ENCODE measurements at places on chromosomes 12 and 14.

GRCh38 chr14:64935508-64935907 is 7.0 kb downstream of the GPX2 start:
- DNase-seq = peak; percentile 18

GRCh38 chr14:51792809-51793208 is 67.6 kb upstream of the GNG2 start:
- DNase-seq = no peak

- DNase-seq = no peak
Measured at GRCh38 chr12:111057701-111058425, 137.5 kb upstream of the MYL2 start.

DNA sequence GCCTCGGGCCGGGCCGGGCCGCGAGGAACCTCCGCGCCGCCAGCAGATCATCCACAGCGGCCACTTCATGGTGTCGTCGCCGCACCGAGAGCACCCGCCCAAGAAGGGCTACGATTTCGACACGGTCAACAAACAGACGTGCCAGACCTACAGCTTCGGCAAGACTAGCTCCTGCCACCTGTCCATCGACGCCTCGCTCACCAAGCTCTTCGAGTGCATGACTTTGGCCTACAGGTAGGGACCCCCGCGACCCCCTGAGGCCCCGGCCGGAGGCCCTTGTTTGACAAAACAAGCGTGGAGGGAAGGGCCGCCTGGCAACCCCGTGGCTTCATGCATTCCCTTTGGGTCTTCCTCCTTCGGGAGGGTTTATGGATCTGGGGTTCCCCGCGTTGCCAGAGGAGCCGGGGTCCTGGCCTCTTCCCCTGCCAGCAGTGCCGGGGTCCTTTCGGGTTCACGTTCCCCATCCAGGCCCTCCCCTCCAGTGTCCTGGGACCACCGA is 526 bp downstream of the MLXIP start:
- DNase-seq = no peak
